Fibroblast of upper back skin (primary cell): ENCODE measurements at places on chromosomes 1 and 21.

- DNase-seq, result peak; percentile 56
These were observed 123.8 kb downstream of the PCBP3 start for GRCh38 chr21:45767071-45768006.

- DNase-seq, result peak; percentile 97
These were observed 65.0 kb downstream of the ABL2 start for GRCh38 chr1:179164494-179164893.

GRCh38 chr1:231407547-231408396, 14.3 kb downstream of the EGLN1 start:
- DNase-seq, result peak; percentile 29

DNA sequence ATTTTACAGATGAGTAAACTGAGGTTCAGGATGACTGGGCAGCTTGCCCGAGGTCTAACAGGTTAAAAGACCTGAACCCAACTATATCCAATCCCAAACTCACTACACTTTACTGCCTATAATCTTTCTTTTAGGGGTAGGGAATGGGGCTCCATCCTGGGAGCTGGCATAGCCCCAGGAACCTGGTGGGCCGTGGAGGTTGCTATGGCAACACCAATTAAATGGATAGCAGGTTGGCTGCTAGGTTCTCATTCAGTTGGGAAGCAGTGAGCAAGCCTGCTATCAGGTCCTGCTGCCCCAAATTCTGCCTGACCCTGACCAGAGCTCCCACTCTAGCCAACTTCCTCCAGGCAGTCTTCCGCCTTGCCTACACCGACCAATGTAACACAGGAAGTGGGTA, 40.9 kb downstream of the LRP8 start:
- no peak for DNase-seq

GRCh38 chr1:174315239-174315638, 132.5 kb upstream of the GPR52 start:
- DNase-seq, result no peak

- DNase-seq, result no peak
These were observed 16.2 kb downstream of the CSRP1 start for GRCh38 chr1:201490708-201491131.

GRCh38 chr1:1540090-1540817, at the start of gene TMEM240:
Gene TMEM240 (minus strand): TSS chr1:1540624. CDS start chr1:1540346, 278 bp downstream.
- peak; percentile 78 for DNase-seq

DNA sequence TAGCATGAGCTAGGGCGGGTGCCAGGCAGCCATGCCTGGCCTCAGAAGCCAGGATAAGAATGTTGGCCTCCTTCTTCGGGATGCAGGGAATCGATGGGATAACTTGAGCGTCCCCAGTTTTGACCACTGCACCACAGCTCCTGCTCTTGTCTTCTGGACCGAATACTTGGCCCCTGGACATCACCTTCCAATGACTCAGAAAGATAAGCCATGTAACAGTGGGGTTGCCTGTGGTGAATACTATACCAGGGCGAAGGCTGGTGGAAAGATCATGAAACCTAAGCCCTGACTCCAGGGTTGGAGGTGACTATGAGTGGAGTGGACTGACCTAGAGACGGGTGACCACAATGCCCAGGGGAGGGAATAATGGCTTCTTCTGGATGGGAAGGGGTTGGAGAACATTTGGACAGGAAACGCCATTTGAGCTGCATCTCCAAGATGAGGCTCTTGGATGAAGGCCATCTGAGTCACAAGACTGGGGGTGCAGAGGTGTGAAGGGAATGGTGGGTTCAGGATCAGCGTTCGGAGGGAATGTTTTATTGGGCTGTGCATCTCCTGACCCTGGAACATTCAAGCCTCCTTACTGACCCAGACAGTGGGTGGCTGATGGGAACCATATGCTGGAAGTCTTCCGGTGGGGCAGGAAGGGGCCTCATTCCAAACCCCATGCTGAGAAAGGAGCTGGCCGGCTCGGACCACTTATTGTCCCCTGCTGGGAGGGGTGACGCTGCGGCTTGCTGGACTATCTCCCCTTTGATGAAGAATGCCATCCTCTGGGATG, 18.5 kb upstream of the KCNE2 start:
- DNase-seq, result peak; percentile 74

DNA sequence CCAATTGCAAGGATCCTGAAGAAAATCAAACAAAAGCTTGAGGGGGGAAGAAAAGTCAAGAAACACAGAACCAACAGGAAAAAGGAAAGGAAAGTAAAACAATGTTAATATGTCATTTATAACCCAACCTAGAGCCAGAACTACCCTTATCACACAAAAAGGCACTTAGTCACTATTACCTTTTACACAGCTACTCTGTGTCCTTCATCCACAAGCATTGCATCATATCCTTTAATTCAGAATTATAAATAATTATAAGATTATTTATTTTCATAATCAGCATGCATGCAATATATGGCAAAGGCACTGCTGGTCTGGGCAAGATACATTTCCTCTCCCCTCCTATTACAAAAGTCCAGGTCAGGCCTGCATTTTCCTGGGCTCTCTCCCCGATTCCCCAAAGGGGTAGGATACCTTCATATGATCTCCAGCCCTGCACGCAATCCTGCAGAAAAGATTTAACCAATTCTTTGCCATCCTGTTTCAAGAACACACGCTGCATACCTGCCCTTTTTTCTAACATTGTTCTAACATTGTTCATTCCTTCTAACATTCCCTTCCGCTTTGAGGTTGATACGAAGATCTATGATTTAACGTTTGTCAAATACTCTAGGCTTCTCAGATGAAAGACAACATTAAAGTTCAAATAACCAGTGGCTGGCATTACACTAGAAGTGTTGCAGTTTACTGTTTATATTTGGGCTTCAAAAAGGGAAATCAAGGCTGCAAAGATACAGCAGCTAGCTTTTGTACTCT, 4.3 kb downstream of the PTPN14 start:
- no peak for DNase-seq

DNA sequence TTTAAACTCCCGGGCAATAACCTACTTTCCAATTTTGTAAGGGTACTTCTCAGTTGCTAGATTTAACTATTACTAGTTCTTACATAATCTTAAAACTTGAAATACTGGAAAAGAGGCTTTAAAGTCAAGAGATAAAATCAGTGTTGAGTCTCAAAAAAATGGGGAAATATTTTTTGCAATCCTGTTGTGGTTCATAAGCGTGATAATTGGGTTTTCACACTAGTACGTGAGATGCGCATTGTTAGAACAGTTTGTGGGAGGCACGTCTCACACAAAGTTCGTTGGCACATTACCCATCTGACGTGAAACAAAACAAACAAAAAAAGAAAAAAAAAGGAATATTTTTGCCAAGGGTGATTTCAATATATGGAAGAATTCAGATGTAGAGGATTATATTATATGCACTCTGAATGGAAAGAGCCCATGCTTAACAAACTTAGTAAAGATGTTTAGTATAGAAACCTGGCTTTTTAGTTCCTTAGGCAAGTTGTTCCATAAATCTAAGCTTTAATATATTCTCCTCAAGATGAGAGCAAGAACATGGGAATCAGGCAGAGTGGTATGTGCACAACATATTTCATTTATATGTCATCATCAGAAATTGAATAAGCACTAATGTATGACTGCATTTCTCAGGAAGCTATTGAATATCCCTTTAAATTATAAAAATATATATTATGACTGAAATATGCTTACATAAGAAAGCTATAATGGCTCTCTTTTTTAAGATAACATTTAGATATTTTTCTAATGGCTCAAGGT, 73.9 kb upstream of the TNFSF4 start:
- peak; percentile 59 for DNase-seq

DNA sequence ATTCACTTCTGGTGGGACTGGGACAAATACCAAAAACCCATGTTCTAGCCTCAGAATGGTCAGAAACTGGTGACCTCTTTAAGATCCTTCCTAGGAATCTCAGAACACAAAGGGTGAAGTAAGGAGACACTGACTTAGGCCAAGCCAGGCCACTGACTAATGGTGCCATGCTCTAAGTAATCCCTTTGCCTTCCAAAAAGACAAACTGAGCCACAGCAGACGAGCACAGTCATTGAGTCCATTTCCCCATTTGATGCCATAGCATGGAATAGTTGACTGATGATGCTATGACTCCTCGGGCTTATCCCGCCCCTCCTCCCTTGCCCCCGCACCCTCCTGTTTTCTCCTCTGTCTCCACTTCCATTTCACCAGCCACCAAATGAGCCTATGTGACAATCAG, 145.8 kb upstream of the ZNF648 start:
- no peak for DNase-seq

GRCh38 chr1:48246727-48247126, 24.2 kb downstream of the SLC5A9 start:
- no peak for DNase-seq

DNA sequence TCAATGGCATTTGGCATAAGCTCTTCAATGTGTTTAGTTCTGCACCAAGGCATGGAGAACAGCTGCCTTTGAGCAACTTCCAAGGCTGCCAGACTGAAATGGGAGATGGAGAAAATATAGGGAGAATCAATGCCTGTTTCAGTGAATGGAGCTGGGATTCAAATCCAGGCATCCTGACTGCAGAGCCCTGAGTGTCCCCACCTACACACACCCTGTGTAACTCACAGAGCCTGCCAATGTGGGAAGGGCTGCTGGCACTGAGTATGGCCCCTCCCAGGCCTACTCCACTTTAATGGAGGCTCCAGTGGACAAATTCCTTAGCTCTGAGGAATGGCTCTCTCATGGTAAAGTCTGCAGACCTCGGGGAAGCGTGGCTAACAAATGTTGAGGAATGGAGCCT, 145.6 kb upstream of the TNR start:
- no peak for DNase-seq

DNA sequence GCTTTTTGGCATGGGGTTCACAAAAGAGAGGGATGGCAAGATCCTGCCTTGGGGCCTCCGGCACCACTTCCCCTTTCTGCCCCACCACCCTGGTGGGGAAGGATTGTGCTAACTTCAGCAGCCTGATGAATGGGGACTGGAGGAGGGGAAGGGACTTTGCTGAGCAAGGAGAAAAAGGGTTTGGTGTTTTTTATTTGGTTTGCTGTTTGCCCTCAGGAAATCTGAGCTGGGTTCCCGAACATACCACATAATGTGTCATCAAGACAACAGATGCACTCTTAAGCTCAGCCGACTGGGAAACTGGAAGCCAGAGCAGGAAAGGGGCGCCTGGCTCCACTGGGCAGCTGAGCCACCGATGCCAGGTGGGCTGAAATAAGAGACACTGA, 19.8 kb downstream of the OLFML2B start:
- DNase-seq, result peak; percentile 80

GRCh38 chr1:202248861-202249260, 55.3 kb downstream of the LGR6 start:
- no peak for DNase-seq

- no peak for DNase-seq
These were observed 52.0 kb downstream of the NBPF6 start for GRCh38 chr1:108502138-108502537.

DNA sequence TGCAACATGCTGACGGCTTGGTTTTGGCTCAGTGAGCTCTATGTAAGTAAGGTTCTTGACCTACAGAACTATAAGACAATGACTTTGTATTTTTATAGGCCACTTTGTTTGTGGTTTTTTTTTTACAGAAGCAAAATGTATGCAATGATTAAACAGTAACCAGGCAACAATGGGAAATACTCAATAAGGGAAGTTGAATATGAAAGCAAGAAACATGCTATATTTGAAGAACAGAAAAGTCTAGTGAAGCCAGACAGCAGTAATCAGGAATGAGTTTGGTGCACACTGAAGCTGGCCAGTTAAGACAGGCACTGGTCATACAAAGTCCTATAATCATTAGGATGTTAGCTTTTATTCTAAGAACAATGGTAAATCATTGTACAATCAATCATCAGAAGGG, 1926.8 kb downstream of the NCAM2 start:
- DNase-seq, result no peak

DNA sequence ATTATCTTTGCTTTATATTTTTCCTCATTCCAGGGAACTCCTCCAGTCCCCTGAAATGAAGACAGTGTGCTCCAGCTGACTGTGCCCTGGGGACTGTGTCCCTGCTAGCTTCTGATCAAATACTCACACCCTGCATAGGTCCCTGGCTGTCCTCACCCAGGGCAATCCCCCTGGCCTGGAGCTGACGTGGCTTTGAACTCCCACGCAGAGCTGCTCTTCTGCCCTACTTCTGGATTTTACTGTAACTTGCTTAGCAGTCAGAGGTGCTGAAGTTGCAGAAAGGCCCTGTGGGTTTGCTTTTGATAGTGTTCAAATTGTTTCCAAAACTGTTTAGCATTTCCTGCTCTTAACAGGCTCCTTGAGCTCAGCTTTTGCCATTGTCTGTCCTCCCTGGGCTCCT, 186.5 kb downstream of the FASLG start:
- DNase-seq, result no peak

DNA sequence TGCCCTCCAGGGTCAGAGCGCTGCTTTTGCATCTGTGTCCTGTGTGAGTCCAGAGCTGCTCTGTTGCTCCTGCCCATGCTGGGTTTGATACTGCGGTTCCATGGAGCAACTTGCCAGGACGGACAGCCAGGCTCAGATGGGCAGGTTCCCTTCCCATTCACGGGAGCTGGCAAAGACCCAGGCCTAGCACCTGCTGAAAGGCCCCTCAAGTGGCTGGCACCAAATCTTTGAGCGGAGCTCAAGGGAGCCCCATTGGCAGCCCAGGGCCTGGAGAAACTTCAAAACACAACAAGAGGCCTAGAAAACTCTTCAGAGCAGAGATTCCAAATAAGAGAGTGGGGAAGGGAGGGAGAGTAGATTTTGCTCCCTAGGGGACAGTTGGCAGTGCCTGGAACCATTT, 97.2 kb downstream of the ACTL8 start:
- no peak for DNase-seq

DNA sequence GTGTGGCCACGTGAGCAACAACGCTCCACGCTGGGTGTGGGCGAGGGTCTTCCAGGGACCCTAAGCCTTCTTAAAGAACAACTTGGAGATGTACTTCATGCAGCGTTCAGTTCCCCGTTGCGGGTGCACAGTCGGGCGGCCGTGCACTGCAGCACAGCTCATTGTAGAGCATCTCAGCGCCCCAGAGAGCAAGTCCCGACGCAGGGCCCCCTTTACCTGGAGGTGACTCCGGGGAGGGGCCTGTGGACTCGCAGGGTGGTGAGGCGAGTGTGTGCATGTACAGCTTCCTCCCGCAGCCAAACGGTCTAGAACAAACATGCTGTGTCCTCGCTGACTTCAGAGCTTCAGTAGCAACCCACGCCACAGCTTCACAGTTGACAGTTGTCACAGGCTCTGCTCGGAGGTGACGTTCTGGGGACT, 19.5 kb downstream of the RRP1 start:
- no peak for DNase-seq

DNA sequence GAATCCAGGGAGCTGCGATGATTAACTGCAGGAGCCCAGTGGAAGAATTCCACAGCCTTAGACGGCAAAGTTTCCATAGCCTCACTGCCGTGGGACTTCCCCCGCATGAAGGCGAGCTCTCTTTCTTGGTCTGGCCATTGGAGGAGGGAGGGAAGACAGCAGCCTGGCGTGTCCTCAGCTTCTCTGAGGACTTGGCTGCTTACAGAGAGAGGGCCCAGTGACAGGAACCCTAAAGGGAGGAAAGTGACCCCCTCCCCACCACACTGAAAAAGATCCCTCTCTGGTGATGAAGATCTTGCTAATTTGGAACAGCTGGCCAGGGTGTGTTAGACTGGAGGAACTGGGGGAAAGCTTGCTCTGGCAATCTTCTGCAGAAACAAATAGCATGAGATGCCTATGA, 41.0 kb downstream of the ATP2B4 start:
- DNase-seq, result no peak

- DNase-seq, result no peak
These were observed 47.2 kb downstream of the VPS26C start for GRCh38 chr21:37219761-37220432.

GRCh38 chr1:190897233-190897632, 419.6 kb upstream of the BRINP3 start:
- DNase-seq, result no peak
